ENCODE measurements at places on chromosomes 12 and 14.
A peak's percentile ranks its signal among the peaks of the same experiment; 100 is the strongest.

DNA sequence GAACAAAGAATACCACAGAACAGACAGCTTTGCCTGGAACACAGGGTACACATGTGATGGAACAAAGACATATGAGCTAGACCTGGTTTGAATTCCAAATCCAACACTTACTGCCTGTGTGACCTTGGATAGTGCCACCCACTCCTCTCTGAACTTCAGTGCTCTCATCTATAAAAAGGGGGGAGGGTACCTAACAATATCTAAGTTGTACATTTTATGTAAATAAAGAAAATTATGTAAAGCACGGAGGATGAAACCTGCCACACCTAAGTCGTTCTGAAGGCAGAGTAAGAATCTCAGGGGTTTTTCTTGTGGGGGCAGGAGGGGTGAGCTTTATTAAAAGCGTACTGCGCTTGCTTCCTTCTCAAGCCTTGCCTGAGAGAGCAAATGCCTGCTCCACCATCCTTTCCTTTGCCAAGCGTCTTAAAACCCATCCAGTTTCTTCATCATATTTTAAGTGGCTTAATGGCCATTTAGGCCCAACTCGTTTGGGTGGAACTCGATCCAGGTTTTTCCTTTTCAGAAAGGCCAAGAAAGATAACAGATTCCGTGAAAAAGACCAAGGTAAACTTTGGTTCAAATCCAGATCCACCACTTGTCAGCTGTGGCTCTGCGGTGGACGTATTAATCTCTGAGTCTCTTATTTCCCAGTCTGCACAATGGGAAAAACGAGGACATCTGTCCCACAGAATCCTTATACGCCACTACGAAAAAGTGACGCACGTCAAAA, 946 bp downstream of the DDX24 start:
- peak; percentile 73 for DNase-seq

- no peak for DNase-seq
These were observed 31.9 kb upstream of the PAPOLA start for GRCh38 chr14:96470331-96470730.

- DNase-seq = peak; percentile 33
These were observed 40.8 kb downstream of the FRS2 start for GRCh38 chr12:69511016-69511415.

- DNase-seq = peak; percentile 37
These were observed 2.1 kb downstream of the TDP1 start for GRCh38 chr14:89957791-89958190.

DNA sequence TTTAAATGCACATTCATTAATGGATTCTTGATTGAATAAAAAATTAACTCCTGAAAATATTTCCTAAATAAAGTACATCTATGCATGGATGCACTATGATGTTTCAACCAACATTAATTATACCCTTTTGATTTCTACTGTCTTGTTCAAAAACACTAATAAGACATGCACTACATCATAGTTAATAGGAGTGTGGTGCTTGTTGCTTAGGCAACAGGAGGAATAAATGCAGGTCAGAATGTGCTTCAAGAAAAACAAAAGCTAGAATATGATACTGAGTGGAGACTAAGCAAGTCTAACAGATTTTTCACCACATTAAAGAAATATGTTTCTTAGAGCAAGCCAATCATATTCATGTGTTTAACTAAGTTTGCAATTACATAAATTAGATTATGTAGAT, 495.8 kb upstream of the GARIN6 start:
- DNase-seq = no peak

Measured in ELR (cell line).